ENCODE measurements at places on chromosomes 5 and 9.

GRCh38 chr9:20044686-20045085, 255.8 kb upstream of the SLC24A2 start:
- no peak for DNase-seq

DNA sequence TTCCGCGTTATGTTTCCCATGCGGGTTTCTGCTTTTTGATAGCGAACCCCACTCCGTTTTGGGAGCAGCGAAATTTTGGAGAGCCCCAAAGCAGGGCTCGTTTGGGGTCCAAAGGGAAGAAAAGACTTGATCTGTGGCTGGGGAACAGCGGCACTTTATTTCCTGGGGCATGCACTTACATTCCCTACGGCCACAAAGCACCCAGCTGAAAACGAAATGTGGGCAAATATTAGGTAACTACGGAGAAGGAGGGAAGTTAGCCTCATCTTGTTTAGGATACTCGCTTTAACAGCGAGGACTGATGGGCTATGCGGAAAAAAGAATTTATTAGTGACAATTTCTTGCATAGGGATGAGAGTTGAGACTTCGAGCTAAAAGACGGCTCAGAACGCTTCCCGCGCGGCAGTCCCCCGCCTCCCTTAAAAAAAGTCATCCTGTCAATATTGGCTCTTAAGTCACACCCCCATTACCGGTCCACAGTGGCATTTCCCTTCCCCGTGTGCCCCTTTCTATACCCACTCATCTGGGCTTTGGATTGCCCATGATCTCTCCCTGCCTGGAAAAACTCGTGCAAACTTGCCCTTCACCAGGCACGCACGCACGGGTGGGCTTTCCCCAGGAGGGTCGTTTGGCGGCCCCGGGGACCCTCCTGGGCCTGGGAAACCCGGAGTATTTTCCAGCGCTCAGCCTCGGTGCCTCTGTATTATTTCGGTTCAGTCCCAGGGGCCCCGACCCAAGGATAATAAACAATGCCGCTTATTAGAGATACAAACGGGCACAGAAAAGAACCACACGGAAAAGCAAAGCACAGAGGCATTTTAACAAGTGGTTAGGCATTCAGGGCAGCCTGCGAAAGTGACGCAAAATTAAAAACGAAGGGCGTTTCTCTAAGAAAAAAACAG, 35.8 kb upstream of the NFIB start:
- DNase-seq = no peak

DNA sequence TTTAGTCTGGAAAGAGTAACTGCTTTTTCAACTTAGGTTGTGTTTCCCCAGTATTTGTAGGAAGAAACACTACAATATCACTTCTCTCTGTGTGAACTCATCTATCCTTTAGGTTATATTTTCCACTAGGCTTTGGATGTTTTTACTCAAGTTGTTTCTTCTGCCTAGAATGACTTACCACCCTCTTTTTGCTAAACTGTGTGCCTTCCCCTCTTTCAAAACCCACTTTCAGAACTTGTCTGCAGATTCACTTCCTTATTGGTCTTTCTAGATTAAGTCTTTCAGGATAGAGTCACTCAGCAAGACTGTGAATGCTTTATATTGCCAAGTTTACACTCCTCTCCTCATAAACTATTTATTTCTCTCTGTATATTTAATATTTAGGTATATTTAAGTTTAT, 14.2 kb upstream of the CAST start:
- DNase-seq = no peak

DNA sequence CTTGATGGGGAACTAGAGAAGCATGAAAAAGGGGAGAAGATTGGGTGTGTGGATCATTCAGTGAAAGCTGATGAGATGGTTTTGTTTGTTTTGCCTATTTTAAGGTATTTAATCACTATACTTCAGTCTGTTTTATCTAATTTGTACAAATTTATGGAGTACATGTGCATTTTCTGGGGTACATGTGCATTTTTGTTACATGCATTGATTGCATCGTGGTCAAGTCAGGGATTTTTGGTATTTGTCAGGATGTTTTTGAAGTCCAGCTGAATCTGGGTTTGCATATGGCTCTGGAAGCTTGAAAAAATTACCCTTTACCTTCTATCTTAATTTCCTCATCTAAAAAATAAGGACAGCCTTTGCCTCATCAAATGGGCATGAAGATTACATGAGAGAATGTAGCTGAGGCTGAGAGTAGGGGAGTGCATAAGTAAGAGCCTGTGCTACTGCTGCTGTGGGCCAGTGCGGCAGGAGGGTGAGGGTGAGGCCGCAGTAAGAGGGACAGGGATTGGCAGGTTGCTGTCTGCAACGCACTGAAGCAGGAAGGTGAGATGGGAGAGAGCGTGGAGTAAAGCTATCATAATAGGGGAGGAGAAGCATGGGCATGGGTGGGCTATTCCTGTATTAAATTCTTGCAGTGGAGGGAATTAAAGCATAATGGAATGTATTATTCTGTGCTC, 139.8 kb downstream of the NPR3 start:
- DNase-seq = no peak

Data from activated CD4-positive, alpha-beta T cell treated with anti-CD3 and anti-CD28 coated beads for 24 hours (primary cell).